KBM-7 (cell line): ENCODE measurements at places on chromosomes 12 and 14.

- DNase-seq: no peak
Measured at GRCh38 chr12:131375972-131376345, 334.9 kb upstream of the SFSWAP start.

DNA sequence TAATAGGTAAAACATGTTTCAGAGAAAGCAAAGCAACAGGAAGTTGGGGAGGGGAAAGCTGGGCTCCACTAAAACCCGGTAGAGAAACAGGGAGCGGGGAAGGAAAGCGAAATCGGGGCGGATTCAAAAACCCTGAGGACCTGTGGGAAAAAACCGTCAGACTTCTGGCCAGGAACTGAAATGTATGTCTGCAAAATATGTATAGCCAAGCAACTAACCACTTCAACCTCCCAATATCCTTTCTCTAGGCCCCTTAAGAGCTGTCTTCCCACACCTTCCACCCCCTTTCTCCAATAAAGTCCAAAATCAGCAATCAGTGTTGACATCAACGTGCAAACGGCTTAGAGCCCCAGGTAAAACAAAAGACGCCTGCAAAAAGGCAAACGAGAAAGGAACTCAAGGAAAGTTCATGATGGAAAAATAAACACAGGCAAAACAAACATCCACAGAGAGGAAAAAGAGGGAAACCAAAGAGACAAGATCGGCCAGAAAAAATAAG is 32.8 kb downstream of the SIX1 start:
- DNase-seq: no peak

GRCh38 chr12:62522984-62523383 is 56.4 kb downstream of the MON2 start:
- no peak for DNase-seq

- DNase-seq: no peak
Measured at GRCh38 chr12:89975574-89975973, 266.9 kb upstream of the ATP2B1 start.

DNA sequence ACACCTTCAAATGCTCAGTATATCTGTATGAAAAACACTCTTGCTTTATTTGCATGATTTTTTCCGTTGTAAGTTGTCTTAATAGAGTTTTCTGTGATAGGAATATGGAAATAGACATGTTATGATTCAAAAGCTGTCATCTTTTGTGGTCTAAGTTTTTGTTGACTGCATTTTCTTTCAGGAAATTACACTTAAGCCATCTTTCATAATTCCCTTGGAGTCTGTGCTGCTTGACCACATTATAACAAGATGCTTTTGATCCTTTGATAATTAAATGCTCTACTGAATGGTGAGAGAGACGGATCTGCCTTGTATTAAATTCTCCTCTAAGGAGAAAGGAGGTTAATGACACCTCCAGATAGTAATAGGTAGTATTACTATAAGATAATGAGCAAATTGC is 272.8 kb upstream of the DAAM1 start:
- no peak for DNase-seq

DNA sequence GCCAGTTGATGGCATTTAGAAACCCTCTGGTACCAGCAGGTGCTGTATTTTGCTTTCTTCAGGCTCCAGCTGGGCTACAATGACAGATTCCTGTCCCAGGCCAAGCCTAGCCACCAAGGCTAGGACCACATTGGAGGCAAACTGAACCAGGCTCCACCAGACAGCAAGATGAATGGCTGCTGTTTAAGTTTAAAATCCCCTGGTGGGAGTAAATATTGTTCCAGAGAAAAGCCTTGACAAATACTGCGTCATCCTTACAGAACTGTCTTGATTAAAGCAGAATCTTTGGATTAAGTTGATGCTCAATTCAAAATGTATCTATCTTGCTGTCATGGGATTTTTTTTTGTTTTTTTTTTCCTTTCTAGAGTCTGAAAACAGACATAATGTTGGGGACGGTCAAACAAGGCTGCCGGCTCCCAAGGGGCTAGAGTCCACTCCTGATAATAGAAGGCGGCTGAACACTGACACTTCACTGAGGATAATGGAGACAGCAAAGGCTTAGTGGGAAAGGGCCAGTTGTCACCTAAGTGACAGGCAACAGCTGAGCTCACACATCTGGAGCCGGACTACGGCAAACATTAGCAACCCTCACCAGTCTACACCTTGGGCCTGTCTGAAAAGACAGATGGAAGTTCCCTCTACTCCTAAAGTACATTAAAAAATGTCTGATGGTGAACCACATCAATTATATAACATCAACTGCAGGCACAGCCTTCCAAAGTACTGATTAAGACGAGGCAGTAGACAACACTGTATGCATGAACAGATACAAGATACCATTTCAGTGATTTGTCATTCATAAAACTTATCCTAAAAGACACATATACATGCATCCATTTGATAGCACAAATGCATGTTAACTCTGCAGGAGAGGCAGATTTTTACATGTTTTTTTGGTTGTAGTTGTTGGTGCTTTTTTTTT is 1.7 kb downstream of the PRICKLE1 start:
- DNase-seq: no peak

DNA sequence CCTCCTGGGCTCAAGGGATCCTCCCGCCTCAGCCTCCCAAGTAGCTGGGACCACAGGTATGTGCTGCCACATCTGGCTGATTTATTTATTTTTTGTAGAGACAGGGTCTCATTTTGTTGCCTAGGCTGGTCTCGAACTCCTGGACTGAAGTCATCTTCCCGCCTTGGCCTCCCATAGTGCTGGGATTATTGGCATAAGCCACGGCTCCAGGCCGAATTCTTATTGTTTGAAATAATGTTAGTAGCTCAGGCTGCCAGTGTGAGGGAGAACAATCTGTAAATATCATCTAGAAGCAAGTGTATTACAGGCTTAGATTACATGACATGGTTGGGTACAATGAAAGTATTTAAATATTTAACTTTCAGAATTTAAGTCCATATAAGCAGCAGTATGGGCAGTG is 8.2 kb downstream of the ACTR6 start:
- no peak for DNase-seq

GRCh38 chr12:26109343-26109881 is 15.4 kb downstream of the BHLHE41 start:
- no peak for DNase-seq

- no peak for DNase-seq
Measured at GRCh38 chr12:52794479-52795331, 1.2 kb downstream of the KRT3 start.

GRCh38 chr12:72256725-72257124 is 15.4 kb upstream of the TRHDE start:
- DNase-seq: no peak

DNA sequence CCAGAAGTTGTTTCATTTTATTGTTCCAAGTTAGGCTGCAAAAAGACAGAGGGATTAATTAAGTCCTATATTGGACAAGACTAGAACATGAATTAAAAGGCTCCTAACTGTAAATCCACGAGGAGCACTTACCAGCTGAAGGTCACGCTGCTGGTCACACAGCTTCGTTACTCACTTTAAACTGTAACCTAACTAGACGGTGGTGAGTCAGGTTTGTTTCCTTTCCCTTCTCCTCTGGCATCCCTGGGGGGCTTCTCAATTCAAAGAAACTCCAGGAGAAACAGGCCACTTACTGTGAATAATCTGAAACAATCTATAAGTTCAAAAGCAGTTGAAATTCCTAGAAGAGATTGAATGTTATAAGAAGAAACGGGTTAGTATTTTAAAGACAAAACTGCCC is 331.4 kb downstream of the BCAT1 start:
- DNase-seq: no peak

- DNase-seq: peak; percentile 45
Measured at GRCh38 chr14:39988939-39989338, 556.7 kb upstream of the FBXO33 start.

DNA sequence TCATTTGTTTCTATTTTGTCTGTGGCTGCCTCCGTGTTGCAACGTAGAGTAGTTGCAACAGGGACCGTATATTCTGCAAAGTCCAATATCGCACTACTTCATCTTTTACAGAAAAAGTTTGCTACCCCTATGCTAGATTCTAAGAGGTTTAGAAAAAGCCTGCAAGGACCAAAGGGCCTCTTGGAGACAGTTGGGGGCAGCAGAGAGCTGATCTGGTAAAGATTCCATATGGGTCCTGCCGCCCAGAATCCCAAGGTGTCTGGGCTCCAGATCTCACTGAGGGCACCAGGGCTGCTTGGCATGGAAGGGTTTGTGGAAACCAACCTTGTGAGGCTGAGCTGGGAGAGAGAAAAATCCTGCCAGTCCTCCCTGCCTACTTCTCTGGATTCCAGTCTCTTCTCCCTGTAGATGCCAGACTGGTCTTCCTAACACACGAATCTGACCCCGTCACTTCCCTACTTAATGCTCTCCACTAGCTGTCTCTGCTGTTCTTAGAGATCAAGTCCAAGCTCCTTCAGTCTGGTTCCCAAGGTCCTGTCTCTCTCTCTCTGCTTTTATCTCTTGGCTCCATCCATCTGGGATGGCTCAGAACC is 74.6 kb downstream of the GLRX5 start:
- peak; percentile 25 for DNase-seq

- DNase-seq: peak; percentile 14
Measured at GRCh38 chr12:74317078-74317601, 220.5 kb upstream of the ATXN7L3B start.

- no peak for DNase-seq
Measured at GRCh38 chr12:22447223-22447622, 97.1 kb downstream of the C2CD5 start.

- peak; percentile 77 for DNase-seq
Measured at GRCh38 chr12:47837190-47838171, 17.8 kb upstream of the HDAC7 start.

DNA sequence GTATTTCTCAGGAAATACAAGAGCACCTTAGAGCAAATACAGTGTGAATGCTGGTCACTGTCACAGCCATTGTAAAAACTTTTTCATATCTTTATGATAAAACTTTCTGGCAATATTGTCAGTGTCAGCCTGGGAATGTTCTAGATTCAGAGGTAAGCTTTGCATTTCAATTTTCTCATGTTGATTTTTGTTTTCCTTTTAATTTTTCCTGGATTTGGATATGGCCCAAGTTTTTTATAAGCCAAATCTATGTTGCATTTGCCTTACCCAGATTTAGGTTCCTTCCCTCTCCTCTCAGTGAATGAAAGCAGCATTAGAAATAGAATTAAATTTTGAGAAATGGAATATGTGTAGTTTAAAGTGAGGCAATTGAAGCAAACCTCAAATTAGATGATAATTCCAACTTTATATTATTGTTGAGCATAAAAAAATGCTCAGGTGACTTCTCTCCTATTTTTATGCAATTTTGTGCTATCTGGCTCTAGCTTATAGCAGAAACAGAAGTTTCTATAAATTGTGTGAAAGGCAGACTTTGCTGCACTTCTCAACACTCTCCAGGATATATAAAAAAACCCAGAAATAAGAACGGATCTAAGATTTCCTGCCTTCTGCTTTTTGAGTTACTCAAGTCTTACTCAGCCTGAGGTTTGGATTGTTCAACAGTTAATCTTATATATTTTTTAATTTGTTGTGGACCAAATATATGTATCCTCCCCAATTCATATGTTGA is 368.2 kb upstream of the PRICKLE1 start:
- no peak for DNase-seq

- no peak for DNase-seq
Measured at GRCh38 chr12:96136161-96136560, 58.0 kb upstream of the ELK3 start.

- DNase-seq: no peak
Measured at GRCh38 chr12:108860443-108860842, 3.1 kb upstream of the SSH1 start.

GRCh38 chr14:89954070-89955021 is at the start of gene EFCAB11:
Gene EFCAB11 (minus strand): TSS chr14:89954730. CDS start chr14:89954660, 70 bp downstream.
- peak; percentile 99 for DNase-seq

DNA sequence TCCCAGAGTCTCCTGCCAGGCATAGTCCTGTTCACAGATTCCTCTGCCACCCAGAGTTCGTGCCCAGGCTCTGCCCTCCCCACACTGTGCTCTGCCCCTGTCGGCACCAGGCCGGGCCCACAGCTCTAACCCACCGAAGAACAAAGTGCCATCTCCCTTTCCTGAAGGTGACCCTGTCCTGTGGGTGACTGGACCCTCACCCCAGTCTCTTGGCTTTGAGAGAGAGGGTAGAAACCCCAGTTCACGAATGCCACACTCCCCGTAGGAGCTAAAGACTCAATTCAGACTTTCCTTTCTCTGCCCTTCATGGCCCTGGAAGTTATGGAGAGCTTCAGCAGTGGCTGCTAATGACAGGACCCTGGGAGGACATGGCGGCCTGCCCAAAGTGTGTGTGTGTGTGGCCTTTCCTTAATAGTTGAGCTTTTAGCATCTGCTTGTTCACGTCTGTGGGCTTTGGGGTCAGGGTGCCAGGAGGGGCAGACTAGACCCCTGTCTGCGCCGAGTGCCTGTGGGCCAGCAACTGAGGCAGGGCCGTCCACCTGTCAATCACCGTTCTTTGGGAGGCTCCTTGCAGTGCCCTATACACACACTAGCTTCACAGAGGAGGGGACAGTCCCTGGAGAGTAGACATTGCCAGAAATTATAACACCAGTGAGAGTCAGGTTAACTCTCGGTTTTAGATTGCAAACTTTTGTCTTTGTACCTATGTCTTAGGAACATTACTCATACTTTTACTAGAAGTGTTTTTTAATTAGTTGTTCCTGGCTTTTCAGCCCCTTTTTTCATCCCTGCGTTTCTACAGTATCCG is 84.6 kb upstream of the DYNC1H1 start:
- no peak for DNase-seq

DNA sequence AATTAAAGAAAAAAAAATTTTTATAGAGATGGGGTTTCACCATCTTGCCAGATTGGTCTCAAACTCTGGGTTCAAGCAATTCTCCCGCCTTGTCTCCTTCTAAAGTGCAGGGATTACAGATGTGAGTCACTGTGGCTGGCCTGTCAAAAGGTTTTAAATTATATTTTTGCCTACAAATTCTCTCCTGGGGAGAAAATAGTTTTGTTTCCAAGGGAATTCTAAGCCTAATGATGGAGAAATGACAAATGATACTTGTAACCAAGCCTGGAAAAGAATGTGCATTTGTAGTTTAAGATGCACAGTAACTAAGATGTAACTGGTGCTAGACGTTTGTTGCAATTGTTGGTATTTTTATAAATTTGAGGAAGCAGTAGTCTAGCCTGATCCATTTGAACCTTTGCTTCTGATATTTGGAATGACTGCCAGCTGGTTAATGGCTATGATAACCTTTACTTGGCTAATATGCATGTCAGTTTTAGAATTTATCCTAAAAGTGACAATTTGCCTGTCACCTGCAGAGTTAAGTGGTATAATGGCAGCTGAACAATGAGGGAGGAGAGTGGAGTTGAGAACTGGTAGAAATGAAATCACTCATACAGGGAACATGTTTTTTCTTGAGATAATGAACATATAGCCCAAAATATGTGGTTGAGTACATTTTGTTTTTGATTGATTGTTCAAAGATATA is 148.0 kb downstream of the FUT8 start:
- DNase-seq: no peak

DNA sequence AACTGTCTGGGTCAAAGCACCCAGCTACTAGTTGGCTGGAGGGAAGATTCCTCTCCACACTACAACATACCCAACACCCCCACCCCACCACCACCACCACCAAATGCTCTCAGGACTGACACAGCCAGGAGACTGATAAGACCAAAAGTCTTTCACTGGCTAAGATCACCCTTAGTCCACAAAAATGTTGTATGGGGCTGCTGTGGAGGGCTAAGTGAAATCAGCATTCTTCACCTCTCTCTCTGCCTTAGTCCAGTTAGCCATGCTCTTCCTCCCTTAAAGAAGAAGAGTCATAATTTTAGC is 106.2 kb downstream of the NUAK1 start:
- no peak for DNase-seq
